Vagina (tissue), 2 donors: ENCODE measurements at places on chromosomes 1 and 21.
A peak's percentile ranks its signal among the peaks of the same experiment; 100 is the strongest.

- no peaks in the 10 kb centered on the region for H3K36me3 ChIP-seq
- H3K27me3 ChIP-seq, result no peaks in the 10 kb centered on the region
- DNase-seq, result no peak
- peaks cover 37% of the 10 kb centered on the region for H3K4me1 ChIP-seq
These were observed 132.2 kb upstream of the HOOK1 start for GRCh38 chr1:59682396-59683080.

GRCh38 chr1:8987881-8988617 is 38.2 kb downstream of the SLC2A7 start:
- H3K4me1 ChIP-seq, result peaks cover 24% of the 10 kb centered on the region
- H3K36me3 ChIP-seq, result no peaks in the 10 kb centered on the region
- H3K27ac ChIP-seq, result peak overlapping the region; percentile 42
- no peak for DNase-seq
- H3K4me3 ChIP-seq, result no peak overlapping the region

GRCh38 chr1:109162626-109163025 is 48.7 kb downstream of the ELAPOR1 start:
- H3K27me3 ChIP-seq, result no peaks in the 10 kb centered on the region
- peak overlapping the region; percentile 21 for H3K4me3 ChIP-seq
- peak overlapping the region; percentile 63 for H3K27ac ChIP-seq
- DNase-seq, result no peak
- no peaks in the 10 kb centered on the region for H3K36me3 ChIP-seq

DNA sequence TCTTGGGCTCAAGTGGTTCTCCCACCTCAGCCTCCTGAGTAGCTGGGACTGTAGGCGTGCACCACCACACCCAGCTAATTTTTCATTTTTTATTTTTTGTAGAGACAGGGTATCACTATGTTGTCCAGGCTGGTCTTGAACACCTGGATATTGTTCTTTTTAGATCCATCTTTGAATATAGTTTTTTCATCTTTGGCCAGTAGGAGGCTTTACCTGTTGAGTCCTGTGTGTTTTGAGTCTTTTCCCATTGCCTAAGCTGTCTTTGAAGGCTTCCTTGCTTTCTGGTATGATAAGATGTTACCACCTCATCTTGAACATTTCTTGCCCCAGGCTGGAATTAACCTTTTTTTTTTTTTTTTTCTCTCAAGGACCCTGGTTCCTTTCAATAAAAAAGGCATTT is 387.8 kb upstream of the RUNX1 start:
- H3K27ac ChIP-seq, result no peak overlapping the region
- H3K4me3 ChIP-seq, result no peak overlapping the region
- H3K27me3 ChIP-seq, result no peaks in the 10 kb centered on the region
- no peaks in the 10 kb centered on the region for H3K36me3 ChIP-seq
- peaks cover 7% of the 10 kb centered on the region for H3K4me1 ChIP-seq
- no peak for DNase-seq

DNA sequence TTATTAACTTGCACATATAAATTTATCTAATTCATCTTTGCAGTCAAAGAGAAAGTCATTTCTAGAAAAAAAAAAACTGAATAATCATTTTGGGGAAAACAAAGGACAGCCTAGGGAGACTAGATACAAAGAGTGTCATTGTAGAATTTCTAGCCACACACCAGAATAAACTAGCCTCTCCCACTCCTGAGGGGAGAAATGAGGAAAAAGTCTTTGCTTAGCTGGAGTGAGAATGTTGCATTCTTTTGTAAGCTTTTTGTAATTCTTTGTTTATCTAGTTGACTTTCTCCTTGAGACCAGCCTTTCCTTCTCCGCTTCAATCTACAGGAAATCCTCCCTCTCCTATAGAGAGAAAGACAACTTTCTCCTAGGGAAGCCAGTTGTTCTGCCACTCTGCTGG is 15.9 kb upstream of the CGN start:
- no peak overlapping the region for H3K27ac ChIP-seq
- H3K27me3 ChIP-seq, result no peaks in the 10 kb centered on the region
- no peak overlapping the region for H3K4me3 ChIP-seq
- no peaks in the 10 kb centered on the region for H3K4me1 ChIP-seq
- no peak for DNase-seq

DNA sequence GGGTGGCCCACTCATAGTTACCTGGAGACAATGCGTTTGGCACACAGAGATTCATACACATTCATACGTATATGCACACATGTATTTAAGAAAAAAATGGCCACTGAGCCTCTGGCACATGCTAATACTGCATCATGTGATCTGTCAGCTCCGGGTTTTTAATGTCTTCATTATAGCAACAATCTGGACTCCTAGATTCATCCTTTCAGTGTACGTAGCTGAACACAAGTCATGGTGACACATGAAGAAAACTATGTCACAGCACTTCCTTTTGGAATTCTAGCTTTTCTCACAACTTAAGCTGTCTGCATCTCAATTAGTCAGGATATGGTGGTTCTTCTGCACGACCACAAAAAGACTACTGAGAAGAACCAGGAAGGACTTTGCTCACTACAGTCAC is 24.7 kb downstream of the HSF2BP start:
- H3K4me1 ChIP-seq, result no peaks in the 10 kb centered on the region
- H3K27ac ChIP-seq, result no peak overlapping the region
- no peak overlapping the region for H3K4me3 ChIP-seq
- DNase-seq, result no peak

GRCh38 chr1:85124091-85124490 is 75.8 kb upstream of the MCOLN3 start:
- H3K27ac ChIP-seq, result no peak overlapping the region
- H3K4me1 ChIP-seq, result no peaks in the 10 kb centered on the region
- no peaks in the 10 kb centered on the region for H3K36me3 ChIP-seq
- H3K4me3 ChIP-seq, result no peak overlapping the region
- no peak for DNase-seq

- H3K36me3 ChIP-seq, result peaks cover 58% of the 10 kb centered on the region
- no peaks in the 10 kb centered on the region for H3K4me1 ChIP-seq
- H3K4me3 ChIP-seq, result no peak overlapping the region
- no peaks in the 10 kb centered on the region for H3K27me3 ChIP-seq
These were observed 26.1 kb upstream of the LRRC47 start for GRCh38 chr1:3822421-3822820.

DNA sequence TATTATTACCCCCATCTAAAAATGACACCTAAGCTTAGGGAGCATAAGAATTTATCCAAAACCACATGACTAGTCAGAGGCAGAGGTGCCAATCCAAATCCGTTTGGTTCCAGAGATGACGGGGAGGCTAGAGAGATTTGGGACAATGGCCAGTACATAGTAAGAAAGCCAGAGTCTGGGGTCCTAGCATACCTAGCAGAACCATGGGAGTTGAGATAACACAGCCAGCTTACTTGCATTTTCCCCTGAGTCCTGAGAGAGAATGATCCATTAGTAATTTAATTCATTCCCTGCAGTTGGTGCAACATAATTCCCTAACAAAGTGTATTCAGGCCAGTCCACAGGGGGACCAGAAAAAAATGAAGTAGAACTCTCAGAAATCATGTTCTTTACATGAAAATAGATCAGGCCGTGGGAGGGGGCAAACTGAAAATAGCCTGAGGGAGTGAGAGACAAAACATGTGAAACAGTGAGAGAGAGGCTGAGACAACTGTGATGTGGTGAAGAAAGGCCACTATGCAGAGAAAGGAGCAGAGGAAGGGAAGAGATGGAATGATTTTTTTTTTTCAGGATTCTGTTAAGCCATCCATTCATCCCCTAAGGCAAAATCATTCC is 243.3 kb downstream of the BRINP2 start:
- H3K27ac ChIP-seq, result no peak overlapping the region
- H3K4me1 ChIP-seq, result no peaks in the 10 kb centered on the region
- H3K4me3 ChIP-seq, result no peak overlapping the region

GRCh38 chr1:59498640-59499039 is 201.7 kb downstream of the FGGY start:
- H3K27me3 ChIP-seq, result no peaks in the 10 kb centered on the region
- H3K4me3 ChIP-seq, result no peak overlapping the region
- no peak for DNase-seq
- no peaks in the 10 kb centered on the region for H3K36me3 ChIP-seq
- H3K27ac ChIP-seq, result no peak overlapping the region
- peaks cover 25% of the 10 kb centered on the region for H3K4me1 ChIP-seq

DNA sequence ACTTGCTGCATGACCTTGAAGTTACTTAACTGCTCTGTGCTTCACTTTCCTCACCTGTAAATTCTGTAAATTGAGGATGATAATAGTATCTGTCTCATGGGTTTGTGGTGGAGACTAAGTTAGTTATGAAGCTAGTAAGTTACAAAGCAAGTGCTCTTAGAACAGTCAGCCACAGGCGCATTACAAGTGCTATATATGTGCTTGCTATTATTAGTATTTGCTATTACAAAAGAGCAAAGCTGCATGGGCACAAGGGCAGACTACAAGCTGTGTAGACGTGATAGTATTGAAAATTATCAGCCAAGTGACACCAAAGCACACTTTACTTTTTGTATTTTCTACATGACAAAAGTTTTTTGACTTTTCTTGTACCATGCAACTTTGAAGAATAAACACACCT is 150.9 kb upstream of the CTTNBP2NL start:
- H3K4me1 ChIP-seq, result no peaks in the 10 kb centered on the region
- DNase-seq, result no peak
- H3K27me3 ChIP-seq, result no peaks in the 10 kb centered on the region
- H3K4me3 ChIP-seq, result no peak overlapping the region
- no peaks in the 10 kb centered on the region for H3K36me3 ChIP-seq
- H3K27ac ChIP-seq, result no peak overlapping the region

- DNase-seq, result no peak
- H3K27me3 ChIP-seq, result no peaks in the 10 kb centered on the region
- no peaks in the 10 kb centered on the region for H3K36me3 ChIP-seq
- no peak overlapping the region for H3K4me3 ChIP-seq
- H3K27ac ChIP-seq, result no peak overlapping the region
These were observed 59.6 kb downstream of the HSF2BP start for GRCh38 chr21:43599728-43600127.

GRCh38 chr21:41579692-41580091 is 71.7 kb upstream of the TMPRSS2 start:
- no peak for DNase-seq
- H3K36me3 ChIP-seq, result no peaks in the 10 kb centered on the region
- no peaks in the 10 kb centered on the region for H3K4me1 ChIP-seq
- no peak overlapping the region for H3K27ac ChIP-seq

DNA sequence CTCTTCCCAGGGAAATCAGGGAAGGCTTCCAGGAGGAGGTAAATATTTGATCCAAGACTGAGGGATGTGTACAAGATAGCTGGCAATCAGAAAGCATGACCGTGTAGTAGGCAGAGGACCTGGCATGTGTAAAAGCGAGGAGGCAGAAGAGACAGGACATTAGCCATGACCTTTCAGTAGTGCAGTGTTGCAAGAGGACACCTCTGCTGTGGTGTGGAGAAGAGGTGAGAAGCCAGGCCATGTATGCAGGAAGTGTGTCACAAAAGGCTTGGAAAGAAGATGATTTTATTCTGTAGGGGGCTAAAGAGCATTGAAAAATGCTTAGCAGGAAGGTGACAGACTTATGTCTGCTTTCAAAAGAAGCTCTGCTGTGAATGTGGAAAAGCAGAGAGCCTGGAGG is 381.0 kb downstream of the ZP4 start:
- no peaks in the 10 kb centered on the region for H3K4me1 ChIP-seq
- H3K27me3 ChIP-seq, result no peaks in the 10 kb centered on the region
- no peaks in the 10 kb centered on the region for H3K36me3 ChIP-seq
- H3K4me3 ChIP-seq, result no peak overlapping the region
- no peak for DNase-seq

DNA sequence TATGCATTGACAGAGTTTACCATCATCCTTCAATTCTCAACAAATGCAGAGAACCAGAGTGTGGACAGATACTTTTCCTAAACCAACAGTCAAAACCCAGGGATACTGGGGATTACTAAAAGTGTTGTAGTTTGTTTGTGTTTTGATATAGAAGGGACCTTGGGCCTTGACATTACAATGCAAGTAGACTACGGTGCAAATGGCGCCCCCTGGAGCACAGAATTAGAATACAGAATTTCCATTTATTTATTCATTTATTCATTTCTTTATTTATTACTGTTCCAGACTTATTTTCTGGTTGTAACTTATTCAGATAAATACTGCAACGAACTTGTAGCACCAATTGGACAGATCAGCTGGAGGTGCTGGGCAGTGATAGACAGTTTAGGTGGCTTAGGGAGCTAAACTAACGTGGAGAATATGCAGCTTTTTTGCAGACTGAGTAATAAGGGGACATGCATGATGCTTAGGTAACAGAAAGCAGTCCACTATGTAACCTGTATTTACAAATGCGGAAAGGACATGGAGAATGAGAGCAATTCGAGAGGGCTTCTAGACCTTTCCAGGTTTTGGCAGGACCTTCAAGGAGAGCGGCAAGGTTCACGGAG is 42.6 kb downstream of the KIRREL1 start:
- no peaks in the 10 kb centered on the region for H3K27me3 ChIP-seq
- peaks cover 39% of the 10 kb centered on the region for H3K4me1 ChIP-seq
- H3K36me3 ChIP-seq, result no peaks in the 10 kb centered on the region
- H3K4me3 ChIP-seq, result no peak overlapping the region

DNA sequence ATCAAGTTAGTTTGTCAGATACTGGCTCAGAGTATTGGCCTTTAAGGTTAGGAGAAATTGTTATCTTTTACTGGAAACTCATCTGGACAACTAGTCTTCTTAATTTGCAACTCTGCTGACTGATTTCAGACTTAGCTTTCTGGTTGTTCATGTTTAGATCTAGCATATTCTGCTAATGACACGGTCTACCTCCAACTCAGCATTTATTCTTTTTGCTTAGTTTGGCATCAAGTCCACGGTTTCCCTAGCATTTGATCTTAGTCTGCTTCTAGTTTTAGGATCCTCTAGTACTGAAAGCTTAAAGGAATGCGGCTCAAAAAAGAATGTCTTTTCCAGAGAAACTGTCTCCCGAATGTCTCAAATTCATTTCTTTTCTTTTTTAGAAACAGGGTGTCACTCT is 75.6 kb upstream of the SLFNL1 start:
- H3K36me3 ChIP-seq, result no peaks in the 10 kb centered on the region
- H3K4me3 ChIP-seq, result no peak overlapping the region
- H3K27me3 ChIP-seq, result no peaks in the 10 kb centered on the region
- peaks cover 15% of the 10 kb centered on the region for H3K4me1 ChIP-seq
- H3K27ac ChIP-seq, result no peak overlapping the region

- no peak for DNase-seq
- no peaks in the 10 kb centered on the region for H3K27me3 ChIP-seq
- H3K4me1 ChIP-seq, result no peaks in the 10 kb centered on the region
- no peaks in the 10 kb centered on the region for H3K36me3 ChIP-seq
- no peak overlapping the region for H3K27ac ChIP-seq
- H3K4me3 ChIP-seq, result no peak overlapping the region
These were observed 24.1 kb upstream of the TTC34 start for GRCh38 chr1:2825487-2826189.

- H3K27ac ChIP-seq, result peak overlapping the region; percentile 53
- H3K36me3 ChIP-seq, result no peaks in the 10 kb centered on the region
- no peak overlapping the region for H3K4me3 ChIP-seq
- H3K4me1 ChIP-seq, result peaks cover 21% of the 10 kb centered on the region
- no peaks in the 10 kb centered on the region for H3K27me3 ChIP-seq
These were observed 99.1 kb upstream of the ARTN start for GRCh38 chr1:43834280-43835081.

GRCh38 chr1:15881961-15882360 is 34.5 kb downstream of the SPEN start:
- H3K27me3 ChIP-seq, result no peaks in the 10 kb centered on the region
- H3K36me3 ChIP-seq, result no peaks in the 10 kb centered on the region
- H3K4me1 ChIP-seq, result peaks cover 40% of the 10 kb centered on the region
